ENCODE measurements at places on chromosomes 16 and 17. TPM values are rescaled to one million over a fixed set of nuclear protein-coding genes. Genes with fewer than 3 reads are reported as not detected.

Gene CMTM4
- total RNA-seq = 3.2 TPM

Gene KAT8
- 55.6 TPM for total RNA-seq

Gene RNF157
- 44.5 TPM for total RNA-seq

Gene KRT28
- not detected for total RNA-seq

Gene NBR1
- 45.6 TPM for total RNA-seq

Gene C16orf92
- total RNA-seq = not detected

Gene TUBB3
- 1.2 TPM for total RNA-seq
